Peyer's patch (tissue), 4 donors: ENCODE measurements at places on chromosomes 1 and 21.

GRCh38 chr1:52996653-52997052 is 65.4 kb upstream of the PODN start:
- no peak for DNase-seq

DNA sequence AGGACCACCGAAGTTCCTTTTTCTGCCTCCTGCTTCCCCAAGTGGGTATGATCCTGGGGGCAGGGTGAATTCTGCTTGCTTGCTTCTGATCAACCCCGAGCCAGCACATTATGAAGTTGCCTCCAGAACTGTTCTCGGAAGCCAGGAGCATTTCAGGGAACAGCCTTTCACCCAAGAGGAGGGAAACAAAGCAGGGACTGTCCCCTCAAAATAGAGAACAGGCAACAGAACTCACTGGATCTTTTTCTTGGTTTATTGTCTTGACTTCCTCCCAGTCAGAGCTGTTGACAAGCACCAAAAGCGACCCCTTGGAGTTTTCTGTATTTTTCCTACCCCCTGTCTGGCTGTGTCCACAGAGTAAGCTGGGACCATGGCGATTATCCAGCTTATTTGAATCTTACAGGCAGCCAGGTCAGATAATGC is 258.3 kb upstream of the SGIP1 start:
- DNase-seq, result no peak

- no peak for DNase-seq
Observed at GRCh38 chr21:44018813-44019567, 6.9 kb downstream of the TRAPPC10 start.

DNA sequence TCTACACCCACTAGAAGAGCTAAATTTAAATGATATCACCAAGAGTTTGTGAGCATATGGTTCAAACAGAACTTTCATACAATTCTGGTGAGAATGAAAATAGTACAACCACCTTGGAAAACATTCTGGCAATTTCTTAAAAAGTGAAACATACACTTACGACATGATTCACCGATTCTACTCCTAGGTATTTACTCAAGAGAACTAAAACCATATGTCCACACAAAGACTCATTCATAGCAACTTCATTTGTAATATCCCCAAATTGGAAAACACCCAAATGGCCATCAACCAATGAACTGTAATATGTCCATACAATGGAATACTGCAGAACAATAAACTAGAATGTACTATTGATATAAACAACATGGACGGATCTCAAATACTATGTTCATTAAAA is 51.2 kb upstream of the ADAM30 start:
- no peak for DNase-seq

DNA sequence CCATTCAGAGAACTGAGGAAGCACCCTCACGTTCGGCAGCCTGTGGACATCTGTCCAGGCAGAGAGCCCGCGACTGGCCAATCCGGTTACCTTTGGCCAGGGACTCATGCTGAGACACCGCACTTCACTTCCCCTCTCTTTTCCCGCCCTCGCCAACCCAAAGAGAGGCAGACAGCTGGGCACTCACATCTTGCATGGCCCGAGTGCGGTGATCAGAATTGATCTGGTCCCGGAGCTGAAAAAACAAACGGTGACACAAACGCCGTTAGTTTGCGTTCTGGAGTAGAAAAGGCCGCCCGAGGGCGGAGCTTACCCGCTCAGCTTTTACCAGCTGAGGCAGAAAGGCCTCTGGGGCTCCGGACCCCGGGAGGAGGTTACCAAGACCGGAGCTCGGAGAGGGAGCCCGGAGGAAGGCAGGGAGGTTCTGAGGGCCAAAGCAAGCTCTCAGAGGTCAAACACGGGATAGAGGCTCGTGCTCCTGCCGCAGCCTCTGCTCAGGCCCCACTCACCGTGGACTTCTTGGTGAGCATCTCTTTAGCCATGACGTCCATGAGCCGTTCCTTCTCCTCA is 376 bp downstream of the SF3A3 start:
- DNase-seq, result no peak

DNA sequence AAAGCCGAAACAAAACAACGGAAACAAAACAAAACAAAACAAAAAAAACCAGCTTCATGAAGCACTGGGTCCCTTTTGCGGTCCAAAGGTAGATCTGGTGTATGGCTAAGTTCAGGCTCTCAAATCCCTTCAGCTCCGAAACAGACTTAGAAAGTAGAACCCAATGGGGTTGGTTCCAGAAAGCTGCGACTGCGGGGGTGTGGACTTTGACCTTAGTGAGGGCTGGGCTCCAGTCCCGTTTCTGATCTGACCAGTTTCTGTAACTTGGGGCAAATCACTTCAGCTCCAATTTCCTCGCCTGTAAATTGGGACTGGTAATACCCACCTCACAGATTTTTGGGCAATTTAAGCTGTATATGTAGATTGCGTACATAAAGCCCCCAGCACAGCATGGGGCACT is 105.2 kb downstream of the ZSCAN20 start:
- DNase-seq, result no peak
